ENCODE measurements at places on chromosomes 3 and 15.

- no peak for DNase-seq
Measured at GRCh38 chr15:53384417-53384816, 375.0 kb downstream of the WDR72 start.

DNA sequence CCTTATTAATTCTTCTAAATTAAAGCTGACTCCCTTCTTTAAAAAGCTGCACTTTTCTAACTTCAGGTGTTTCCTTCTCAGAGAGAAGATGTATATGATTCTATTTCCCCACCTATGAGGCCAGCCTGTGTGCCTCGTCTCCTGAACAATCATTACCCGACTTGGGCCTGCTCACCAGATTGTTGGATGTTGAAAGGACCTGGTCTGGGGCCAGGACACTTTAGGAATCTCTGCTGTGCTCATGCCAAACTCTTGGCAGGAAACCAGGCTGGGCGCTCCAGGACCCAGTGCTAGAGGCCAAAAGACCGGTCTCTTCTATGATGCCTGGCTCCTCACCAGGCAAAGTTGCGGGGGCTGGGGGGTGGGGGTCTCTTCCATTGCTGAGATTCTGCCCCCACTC, 16.9 kb upstream of the LRRC31 start:
- peak; percentile 36 for DNase-seq

- peak; percentile 32 for DNase-seq
Measured at GRCh38 chr3:15794303-15794771, 3.4 kb downstream of the ANKRD28 start.

DNA sequence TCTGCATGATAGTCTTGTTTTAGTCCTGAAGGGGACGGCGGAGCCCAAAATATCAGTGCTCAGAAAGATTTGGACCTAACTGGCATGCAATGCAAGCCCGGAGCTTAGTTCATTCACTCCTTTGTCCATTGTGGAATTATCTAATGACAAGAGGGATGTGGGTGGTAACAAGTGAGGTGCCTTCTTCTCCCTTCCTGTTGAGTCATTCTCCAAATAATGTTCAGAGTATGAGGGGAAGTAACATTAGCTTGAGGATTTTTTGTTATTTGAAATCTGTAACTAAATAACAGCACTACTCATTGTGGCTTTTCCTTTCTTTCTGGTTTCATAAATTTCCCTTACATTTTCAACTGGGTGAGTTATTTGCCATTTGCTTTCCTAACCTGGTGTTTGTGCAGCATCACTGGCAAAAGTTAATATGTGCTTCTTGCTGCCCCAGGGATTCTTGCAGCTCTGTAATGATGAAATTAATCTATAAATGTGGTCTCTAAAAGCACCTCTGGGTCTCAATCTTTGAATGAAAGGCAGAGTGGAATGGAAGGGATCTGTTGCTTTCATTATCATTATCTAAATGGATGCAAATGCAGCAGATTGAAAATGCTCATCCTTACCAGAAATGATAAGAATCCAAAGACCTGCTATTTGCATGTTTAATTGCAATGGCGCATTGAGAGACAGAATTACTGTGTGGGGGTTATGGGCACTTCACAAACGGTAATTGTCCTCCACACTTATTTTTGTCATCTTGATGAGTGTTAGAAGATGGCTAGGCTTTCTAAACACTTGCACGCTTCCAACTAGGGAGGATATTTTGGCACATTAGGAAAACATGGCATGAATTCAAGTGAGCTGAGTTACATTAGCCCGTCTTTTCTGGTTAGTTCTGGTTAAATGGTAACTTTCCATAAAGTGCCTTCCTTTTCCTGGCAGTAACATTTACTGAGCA, 89.9 kb upstream of the MITF start:
- DNase-seq: no peak

- DNase-seq: no peak
Measured at GRCh38 chr3:143897576-143898295, 49.5 kb upstream of the SLC9A9 start.

DNA sequence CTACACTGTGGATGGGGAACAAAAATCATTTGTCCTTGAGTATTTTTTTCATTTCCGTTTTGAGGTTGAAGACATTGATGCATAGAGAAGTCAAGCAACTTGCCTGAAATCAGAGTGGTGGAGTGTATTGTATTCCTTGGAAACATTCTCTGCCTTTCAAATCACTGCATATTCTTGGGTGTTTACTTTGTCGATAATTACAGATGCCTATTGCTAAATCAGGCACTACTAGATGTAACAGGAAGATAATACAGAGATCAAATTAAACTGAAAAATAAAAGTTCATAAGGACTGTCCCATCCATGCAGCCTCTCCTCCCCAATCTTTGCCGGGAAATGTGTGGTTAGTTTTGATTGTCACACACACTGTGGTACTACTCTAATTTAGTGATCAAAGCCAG, 37.4 kb upstream of the VEPH1 start:
- DNase-seq: no peak

DNA sequence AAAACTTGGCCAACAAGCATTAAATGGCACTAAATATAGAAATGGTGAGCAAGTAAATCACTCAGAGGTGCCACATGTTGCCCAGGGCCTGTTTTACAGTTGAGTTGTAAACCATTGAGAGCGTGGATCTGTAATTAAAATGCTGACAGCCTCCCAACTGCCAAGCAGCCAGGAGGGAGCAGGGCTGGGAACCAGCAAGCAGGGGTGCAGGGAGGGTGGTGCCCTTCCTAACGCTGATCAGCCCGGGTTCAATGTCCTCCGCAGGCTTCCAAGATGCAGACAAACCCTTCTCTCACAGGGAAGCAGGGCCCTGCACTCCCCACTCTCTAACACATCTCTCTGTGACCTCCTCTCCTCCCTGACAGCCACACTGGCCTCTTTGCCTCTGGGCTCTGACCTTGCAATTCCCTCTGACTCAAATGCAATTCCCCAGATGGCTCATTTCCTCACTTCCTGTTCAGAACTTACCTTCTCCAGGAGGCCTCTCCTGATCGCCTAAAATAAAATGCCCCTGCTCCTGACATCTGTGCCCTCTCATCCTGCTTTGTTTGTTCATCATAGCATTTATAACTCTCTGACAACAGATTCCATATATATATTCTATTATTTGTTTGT, 40.0 kb downstream of the WNT7A start:
- DNase-seq: no peak

- DNase-seq: no peak
Measured at GRCh38 chr15:87634361-87634760, 622.2 kb downstream of the NTRK3 start.

GRCh38 chr3:132343018-132343612, 25.9 kb downstream of the ACP3 start:
- DNase-seq: peak; percentile 43

GRCh38 chr15:77017761-77018720, 23.1 kb downstream of the PSTPIP1 start:
- no peak for DNase-seq

GRCh38 chr3:67686069-67686468, 31.7 kb upstream of the SUCLG2 start:
- no peak for DNase-seq

- DNase-seq: peak; percentile 29
Measured at GRCh38 chr15:101049856-101050622, 130.9 kb downstream of the LRRK1 start.

GRCh38 chr15:100111125-100112060, 230.4 kb downstream of the ADAMTS17 start:
- peak; percentile 76 for DNase-seq

- DNase-seq: no peak
Measured at GRCh38 chr15:27645672-27646071, 453.4 kb downstream of the OCA2 start.

GRCh38 chr15:66472176-66472999, 25.2 kb downstream of the SNAPC5 start:
- no peak for DNase-seq

DNA sequence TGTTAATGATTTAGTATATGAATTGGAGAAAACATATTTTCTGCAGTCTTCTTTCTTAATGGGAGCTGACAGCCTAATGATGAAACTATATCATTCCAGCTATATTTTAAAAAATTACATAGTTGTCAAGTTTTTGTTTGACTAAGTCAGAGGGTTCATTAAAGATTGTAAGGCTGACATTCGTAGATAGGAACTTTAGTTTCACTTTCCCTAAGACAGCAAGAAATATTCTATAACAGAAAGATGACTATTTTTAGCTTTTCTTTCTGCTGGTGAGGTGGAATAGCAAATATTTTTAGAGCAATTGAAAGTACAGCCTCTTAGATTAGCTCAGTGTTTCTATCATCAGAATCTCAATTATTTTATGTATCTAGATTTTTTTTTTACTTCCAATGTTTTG, 60.2 kb downstream of the PIAS1 start:
- no peak for DNase-seq

DNA sequence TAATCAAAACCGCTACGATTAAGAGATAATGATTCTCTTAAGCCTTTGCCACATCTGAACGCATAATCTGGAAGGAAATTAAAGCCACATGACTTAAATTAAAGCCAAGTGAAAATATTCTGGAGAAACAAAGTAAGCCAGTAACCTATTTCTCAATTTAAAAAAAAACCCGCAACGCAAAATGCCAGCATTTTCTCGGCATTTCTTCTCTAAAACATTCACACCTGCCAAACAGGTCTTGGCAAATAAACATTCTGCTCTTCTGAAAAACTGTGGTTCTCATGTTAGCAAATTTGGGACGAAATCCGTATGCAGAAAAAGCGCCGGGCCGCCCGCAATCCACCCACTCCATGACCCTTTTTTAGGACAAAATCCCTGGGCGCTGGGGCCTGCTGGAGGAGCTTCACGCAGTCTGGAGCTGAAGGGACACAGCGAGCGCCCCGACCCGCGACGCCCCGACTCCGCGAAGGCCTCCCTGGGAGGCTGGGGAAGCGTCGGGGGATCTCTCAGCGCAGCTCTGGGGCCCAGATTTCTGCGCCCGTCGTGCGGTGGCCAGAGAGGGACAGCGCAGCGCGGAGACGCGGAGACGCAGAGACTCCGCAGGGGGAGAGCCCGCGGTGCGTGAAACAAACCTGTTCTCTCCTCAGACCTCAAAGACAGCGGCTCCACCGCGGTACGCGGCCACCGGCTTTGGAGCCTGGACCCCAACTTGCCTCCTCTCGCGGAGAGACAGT, 471 bp downstream of the NKIRAS1 start:
- DNase-seq: no peak

DNA sequence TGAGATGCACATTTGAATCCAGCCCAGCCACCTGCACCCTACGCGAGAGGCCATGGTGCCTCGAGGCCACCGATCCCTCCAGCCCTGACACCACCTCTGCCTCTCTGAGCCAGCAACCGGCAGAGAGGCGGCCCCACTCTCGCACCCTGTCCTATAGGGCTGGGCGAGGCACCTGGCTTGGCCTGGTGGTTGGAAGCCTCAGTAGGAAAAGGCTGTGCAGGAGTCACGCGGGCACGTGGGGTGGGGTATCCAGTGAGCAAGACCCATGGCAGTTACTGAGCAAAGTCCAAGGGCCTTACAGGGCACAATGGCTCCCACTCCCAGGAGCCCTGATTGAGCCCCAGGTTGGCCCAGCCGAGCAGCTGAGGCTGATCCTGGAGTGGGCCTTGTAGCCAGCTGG, 12.4 kb upstream of the DUSP7 start:
- DNase-seq: no peak

- no peak for DNase-seq
Measured at GRCh38 chr3:72111265-72112205, 326.6 kb upstream of the PROK2 start.

DNA sequence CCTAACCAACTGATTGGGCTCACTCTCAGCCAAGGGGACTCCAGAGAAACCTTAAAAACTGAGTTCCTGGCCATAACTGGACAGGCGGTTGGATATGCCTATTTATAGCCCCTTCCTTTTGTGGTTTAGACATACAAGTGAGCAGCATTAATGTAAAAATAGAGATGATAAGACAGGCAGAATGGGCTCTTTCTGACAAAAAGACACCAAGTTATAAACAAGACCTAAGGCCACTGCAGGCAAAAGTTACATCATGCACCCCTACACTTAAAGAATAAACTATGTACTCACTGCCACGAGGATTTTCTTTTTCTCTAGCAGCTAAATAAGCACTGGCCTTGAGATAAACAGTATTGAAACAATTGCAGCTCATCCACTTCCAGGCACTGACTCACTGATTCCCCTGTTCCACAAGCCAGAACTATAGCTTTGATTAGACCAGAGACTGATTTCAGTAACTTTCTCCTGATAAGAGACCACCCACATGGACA, 30.1 kb downstream of the SUCNR1 start:
- DNase-seq: no peak

DNA sequence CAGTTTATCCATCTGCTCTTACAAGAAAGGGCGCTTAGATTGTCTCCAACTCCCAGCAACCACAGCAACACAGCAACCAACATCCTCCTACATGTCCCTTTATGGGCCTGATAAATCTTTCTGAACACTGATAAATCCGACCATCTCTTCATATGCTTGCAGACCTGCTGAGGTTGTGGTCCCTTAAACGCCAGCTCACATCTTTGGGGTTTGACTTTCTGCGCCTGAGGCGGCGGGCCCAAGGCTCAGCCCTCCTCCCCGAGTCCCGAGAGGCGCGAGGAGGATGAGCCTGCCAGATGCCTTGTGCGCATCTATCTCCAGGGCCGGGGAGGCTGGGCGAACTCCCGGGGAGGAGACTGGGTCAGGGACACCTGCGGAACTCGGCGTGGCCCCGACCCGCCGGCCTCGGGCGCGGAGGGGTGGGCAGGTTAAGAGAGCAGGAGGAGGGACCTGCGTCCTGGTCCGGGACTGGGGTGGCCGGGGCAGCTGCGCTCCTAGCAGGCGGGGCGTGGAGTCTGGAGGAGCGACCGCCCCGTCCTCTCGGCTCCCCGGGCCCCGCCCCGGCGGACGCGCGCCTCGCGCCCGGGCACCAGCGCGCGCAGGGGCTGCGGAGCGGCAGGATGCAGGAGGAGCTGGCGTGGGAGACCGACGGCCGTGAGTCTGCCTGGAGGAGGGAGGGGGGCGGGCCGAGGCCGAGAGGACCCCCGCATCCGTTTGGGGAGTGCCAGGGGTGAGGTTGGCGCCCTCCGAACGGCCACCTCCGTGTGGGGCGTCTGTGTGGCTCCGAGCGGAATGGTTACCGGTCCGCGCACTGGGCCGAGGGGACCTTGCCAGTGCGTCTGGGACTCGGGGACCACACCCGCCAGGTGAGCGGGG, at the start of gene ANKDD1A:
ANKDD1A (plus strand) TSS at position 592 of the 876 bp plus-strand sequence; CDS start at position 621, 29 bp downstream.
- DNase-seq: peak; percentile 86

DNA sequence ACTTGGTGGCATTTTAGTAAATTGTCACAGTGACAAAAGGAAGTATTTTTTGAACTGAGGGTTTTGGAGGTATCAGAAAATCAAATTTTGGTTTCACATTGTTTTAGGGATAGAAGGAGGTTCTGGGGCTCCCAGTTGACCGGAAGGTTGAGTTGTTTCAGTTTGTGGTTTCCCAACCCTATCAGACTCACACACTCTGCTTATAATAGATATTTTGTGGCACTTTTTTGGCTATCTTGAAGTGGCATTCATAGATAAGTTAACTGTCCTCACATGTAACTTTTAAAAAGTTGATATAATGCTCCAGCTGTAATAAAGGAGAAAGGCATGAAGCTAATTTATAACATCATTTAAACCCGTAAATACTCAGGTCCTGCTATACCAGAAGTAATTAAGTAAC, 12.8 kb downstream of the ARMC8 start:
- no peak for DNase-seq

DNA sequence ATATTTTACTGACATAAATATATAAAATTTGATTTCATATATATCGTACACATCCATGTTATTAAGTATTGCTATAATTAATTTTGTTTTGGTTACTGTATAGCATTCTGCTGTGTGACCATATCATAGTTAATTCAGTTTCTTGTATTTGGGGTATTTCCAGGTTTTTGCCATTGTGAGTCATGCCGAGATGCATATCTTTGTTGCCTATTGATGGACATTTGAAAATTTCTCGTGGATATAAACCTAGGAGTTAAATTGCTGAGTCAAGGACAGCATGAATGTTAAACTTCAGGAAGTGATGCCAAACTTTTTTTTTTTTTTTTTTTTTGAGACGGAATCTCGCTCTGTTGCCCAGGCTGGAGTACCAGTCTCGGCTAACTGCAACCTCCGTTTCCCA, 33.7 kb upstream of the GPR171 start:
- DNase-seq: no peak
